ENCODE measurements at places on chromosomes 4 and X.

- no peak for DNase-seq
These were observed 3.1 kb downstream of the IL1RAPL1 start for GRCh38 chrX:28590396-28590795.

DNA sequence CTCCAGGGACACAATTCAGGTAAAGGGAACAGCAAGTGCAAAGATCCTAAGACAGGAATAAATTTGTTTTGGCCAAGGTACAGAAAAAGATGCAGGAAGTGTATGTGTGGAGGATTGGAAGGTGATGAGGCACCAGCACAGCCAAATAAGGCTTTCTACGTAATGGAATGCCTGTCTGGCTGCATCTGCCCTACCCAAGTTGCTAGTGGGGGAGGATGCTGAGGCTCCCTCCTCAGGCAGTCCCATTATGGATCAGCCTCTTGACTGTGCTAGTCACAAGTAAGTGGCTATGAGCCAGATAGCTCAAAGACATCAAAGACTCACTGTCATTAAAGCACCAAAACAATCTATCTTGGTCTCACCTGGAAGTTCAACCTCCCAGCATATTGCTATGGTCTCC lies 300.9 kb upstream of the FAT4 start:
- no peak for DNase-seq

DNA sequence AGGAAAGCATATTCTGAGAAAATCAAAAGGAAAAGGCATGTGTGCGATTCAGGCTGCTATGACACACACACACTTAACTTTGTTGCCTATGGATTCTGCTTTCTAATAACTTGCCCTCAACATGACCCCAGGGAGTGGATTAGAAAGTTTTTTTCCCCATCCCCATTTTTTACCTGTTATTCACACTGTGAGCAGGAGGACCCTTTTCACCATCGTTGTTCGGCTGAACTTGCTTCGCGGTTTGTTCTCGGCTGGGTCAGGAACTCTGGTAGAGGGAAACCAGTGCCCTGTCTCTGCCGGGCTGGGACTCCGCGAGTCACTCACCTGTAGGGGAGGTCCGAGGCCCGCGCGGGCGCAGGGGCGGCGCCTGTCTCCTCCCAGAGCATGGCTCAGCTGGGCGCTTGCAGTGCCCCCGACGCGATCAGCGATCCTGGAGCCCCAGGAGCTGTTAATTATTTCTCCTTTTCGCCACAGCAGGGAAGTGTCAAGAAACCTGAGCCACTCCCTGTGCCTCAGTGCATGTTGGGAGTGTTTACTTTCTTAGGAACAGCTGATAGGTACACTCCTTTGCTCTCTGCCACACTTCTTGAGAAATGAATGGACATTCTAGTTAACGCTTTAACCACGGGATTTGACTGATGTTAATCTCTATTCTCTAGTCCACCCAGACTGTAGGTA lies at the start of gene RASSF6:
TSS of gene RASSF6 (minus strand) at position 322 of the 678 bp plus-strand sequence. CDS start 8,641 bp downstream, outside the sequence.
- DNase-seq: no peak

GRCh38 chrX:31316340-31316991 lies 244.6 kb upstream of the FTHL17 start:
- no peak for DNase-seq

DNA sequence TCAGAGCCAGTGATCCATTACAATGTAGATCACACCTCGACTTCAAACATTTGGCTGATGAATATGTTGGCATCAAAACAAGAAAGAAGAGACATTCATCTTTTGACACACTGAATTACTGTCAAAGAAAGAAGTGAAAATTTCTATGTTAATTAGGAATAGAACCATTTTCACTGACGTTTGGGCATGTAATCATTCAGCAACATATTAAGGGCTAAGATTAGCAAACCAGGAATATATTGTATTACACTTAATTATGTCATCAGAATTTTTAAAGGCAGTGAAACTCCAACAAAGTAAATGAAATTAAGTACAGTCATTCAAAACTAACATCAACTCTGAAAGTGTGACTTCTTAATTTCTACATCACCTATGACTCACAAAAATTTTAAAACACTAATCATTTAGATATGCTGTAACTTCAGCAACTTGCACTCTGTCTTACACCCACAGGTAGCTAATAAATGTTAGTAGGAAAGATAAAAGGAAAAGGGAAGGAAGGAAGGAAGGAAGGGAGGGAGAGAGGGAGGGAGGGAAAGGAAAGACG lies 1.4 kb upstream of the SMR3A start:
- DNase-seq: no peak

DNA sequence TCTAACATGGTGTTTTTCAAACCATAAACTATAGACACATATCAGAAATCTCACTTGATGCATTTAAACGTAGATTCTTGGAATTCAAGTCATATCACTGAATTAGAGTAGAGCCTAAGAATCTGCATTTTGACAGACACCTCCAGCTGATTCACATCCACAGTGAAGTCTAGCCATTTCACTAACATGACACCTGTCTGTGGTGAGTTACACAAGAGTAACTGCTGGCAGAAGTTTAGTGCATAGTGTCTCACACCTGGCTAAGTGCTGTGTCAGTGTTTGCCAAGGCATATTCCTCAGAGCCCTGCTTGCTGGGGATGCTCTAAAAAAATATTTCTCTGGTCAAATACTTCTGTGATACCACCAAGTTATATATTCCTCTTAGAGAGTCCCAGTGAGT lies 237.5 kb upstream of the DIAPH2 start:
- DNase-seq: no peak

DNA sequence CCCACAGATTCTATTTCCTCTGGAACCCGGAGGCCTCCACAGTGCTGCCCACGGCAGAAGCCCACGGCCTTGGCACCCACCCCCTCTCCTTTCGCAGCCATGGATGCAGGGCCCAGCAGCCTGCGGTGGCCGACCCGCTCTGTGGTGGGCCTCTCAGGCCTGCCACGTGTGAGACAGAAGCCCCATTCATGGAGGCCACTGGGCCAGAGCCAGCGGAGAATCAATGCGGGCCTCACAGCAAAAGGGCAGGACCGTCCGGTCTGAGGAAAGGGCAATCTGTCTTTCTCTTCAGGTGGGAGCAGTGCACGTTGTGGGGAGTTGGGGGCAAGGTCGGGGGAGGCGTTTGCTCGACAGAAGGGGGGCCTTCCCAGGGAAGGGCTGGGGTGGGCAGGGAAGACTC lies 8.4 kb upstream of the HAUS7 start:
- no peak for DNase-seq

DNA sequence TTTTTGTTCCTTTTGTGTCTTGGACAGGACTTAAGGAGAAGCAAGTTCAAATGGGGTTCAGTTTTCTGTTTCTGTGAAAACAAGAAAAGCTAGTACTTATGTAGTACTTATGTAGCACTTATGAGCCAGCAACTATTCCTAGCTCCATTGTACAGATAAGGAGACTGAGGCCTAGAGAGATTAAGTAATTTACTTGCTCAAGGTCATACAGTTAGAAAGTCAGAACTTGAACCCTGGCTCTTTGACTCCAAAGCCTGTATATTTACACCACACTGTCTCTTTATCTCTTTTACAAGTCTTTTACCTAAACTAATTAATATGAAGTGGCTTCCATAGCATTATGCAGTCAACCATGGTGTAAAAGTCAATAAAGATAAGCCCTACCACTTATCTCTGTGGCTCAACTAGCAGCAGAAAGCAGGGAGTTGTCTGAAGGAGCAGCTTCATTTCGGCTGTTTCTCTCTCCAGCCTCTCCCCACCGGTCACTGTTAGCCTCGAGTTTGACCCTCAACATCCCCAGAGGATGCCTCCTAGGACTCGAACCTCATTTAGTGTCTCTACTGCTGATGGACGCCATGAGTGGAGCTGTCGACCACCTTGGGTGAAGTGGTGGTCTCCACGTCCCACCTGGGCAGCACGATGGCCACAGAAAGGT lies 209.9 kb downstream of the SHROOM3 start:
- DNase-seq: no peak

DNA sequence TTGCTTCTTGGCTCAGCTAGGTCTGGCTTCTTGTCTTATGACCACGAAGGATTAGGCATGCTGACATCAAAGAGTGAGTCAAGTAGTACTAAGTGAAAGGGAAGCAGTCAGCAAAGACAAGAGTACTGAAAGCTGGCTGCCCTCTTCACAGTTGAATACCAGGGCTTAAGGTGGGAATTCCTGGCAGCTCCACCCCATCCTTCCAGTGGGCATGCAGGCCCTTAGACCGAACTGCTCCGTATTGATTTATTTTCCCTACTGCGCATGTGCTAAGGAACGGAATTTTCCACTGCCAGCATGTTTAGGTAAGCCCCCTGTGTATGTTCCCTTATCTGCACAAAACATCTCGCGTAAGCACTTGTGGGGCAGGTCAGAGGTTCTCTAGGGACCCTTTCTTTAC lies 2320.1 kb downstream of the ARAP2 start:
- DNase-seq: no peak

Data from stimulated activated CD8-positive, alpha-beta memory T cell treated with anti-CD3 and anti-CD28 coated beads, Interleukin-2, amount 100 ng/mL, for 1 hour (primary cell).